Jurkat, Clone E6-1 (cell line): ENCODE measurements at places on chromosomes 13 and 19.

GRCh38 chr13:72507416-72508199 lies 219.8 kb downstream of the MZT1 start:
- no peak for DNase-seq

- DNase-seq: no peak
Observed at GRCh38 chr13:35711909-35712308, 235.4 kb upstream of the MAB21L1 start.

DNA sequence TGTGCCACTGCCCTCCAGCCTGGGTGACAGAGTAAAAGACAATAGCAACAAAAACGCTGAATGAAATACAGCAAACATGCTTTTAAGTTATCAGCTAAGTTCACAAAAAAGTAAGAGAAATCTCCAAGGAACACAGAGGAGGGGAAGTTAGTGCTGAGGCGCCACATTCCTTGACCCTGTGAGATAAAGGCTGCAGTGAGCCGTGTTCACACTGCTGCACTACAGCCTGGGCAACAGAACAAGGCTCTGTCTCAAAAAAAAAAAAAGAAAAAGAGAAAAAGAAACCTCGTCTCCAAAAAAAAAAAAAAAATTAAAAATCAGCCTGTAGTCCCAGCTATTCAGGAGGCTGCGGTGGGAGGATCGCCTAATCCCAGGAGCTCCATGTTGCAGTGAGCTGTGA lies 16.3 kb upstream of the DOCK6 start:
- DNase-seq: no peak

DNA sequence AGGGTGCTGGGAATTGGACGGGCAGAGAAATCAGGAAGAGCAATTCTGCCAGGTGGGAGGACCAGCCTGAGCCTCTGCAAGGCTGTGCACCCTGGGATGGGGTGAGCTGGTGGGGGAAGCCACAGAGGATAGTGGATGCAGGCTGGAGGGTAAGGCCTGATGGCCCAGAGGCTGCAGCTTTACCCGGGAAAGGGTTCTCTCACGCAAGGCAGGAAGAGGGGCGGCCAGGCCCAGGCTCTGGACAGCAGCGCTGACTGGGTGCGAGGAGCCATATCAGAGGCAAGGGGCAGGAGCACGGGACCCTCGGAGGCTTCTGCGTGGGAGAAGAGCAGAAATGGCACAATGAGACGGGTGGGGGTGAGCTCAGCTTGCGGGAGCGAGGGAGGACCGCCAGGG lies 104.6 kb downstream of the SOX1 start:
- DNase-seq: no peak

GRCh38 chr13:33686772-33687480 lies 131.0 kb upstream of the RFC3 start:
- DNase-seq: no peak

GRCh38 chr13:27132538-27132937 lies 39.1 kb downstream of the USP12 start:
- DNase-seq: no peak

GRCh38 chr13:37510441-37510840 lies 88.1 kb downstream of the POSTN start:
- no peak for DNase-seq

- no peak for DNase-seq
Observed at GRCh38 chr13:62278271-62278670, 862.6 kb upstream of the PCDH20 start.

DNA sequence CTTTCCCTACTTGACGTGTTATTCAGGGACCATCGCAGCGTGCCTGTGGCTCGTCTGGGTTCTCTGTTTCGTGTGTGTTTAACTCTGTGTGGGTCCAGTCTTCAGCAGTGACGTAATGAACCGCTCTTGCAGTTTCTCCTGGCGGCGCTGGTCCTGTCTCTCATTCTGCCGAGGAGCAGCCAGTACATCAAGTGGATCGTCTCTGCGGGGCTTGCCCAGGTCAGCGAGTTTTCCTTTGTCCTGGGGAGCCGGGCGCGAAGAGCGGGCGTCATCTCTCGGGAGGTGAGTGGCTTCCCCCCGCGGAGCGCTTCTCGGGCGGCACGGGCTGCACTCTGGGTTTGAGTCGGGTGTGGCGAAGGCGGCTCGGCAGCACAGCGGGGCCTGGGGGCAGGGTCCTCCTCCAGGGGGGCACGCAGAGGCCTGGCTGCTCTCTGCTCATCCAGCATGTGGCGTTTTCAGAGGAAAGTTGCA lies 36.3 kb upstream of the TFDP1 start:
- no peak for DNase-seq

GRCh38 chr13:19158006-19158405 lies 23.6 kb downstream of the TUBA3C start:
- DNase-seq: no peak

GRCh38 chr13:109989155-109989554 lies 202.8 kb upstream of the IRS2 start:
- DNase-seq: no peak

GRCh38 chr13:31862828-31863227 lies 123.5 kb downstream of the RXFP2 start:
- DNase-seq: no peak

GRCh38 chr13:65460136-65460535 lies 1770.0 kb downstream of the PCDH9 start:
- DNase-seq: no peak

DNA sequence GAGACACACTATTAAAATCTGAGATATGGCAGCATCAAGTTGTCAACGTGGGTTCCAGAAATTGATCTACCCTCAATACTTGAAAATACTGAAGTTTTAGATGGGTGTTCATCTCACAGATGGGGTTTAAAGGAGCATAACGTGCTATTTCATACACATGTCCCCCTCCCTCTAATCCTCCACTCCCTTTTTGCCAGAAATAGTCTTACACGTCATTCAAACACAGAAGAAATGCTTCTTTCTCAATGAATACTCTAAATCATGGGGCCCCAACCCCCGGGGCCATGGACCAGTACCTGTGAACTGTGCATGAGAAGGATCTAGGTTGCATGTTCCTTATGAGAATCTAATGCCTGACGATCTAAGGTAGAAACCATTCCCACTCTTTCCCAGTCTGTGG lies 19.6 kb downstream of the KLF12 start:
- no peak for DNase-seq

GRCh38 chr13:79660361-79660760 lies 179.4 kb downstream of the NDFIP2 start:
- DNase-seq: no peak

DNA sequence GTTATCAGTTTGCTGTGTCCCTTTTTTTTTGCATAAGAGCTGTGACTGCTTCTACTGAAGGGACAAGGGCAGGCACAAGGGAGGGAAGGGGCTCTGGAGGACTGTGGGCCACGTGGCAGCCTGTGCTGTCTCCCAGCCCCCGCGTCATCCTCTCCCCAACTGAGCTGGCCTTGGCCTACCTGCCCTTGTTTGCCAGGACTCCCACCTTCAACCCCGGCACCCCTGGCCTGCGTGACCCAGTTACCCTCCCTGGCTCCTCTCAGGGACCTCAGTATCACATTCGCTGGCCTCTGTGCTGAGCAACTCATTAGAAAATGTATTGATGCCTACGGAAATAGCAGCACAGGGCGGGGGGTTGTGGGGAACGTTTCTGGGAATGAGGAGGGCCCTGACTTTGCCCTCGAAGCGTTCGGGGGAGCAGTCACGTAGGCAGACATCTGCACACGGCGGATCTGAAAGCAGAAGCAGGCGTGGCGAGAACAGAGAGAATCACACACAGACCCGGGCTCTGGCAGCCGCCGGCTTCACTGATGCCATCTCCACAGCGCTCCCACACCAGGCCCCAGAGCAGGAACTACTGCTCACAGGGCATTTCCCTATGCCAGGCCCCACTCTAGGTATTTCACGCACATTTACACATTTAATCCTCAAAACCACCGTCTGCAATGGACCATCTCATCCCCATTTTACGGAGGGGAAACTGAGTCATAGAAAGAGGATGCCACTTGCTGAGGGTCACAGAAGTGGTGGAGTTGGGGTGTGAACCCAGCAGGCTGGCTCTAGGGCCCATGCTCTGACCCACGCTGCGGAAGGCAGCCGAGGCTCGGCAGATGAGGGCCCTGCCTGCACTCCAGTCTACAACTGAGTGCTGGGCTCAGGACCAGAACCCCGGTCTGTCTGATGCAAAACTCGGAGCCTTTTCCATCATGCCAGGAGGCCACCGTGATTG lies 5.7 kb upstream of the ATF5 start:
- DNase-seq: no peak

- DNase-seq: no peak
Observed at GRCh38 chr19:3403489-3404323, 37.3 kb downstream of the NFIC start.

- DNase-seq: no peak
Observed at GRCh38 chr13:98693756-98694155, 58.7 kb downstream of the SLC15A1 start.

DNA sequence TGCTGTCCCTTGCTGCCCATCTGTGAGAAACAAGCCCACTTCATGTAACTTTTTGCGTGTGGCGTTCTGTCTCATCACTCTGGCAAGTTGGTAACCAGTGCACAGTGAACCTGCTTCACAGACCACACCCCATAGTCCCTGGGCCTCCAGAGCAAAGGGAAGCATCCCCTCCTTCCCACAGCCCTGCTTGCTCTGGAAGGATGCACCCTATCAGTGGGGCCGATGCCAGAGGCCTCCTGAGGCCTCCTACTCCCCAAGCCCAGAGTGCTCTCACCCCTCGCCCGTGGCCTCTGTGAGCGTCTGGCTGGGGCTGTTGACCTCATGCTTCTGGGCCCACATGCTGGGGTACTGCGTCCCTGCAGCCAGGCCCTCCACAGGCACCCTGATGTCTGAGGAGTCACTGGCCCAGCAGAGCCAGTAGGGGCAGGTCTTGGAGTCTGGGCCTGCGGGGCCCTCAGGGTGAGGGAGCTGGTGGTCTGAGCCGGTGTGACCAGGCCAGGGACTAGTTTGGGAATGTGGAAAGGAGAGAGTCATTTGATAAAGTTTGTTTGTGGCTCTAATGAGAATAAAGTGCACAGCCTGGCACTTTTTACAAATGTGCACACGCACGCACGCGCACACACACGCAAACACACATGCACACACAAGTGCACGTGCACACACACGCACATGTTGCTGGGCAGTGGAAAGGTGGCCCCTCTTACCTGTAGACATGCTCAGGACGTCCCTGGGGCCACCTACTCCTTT lies 5.1 kb downstream of the TMEM86B start:
- no peak for DNase-seq

DNA sequence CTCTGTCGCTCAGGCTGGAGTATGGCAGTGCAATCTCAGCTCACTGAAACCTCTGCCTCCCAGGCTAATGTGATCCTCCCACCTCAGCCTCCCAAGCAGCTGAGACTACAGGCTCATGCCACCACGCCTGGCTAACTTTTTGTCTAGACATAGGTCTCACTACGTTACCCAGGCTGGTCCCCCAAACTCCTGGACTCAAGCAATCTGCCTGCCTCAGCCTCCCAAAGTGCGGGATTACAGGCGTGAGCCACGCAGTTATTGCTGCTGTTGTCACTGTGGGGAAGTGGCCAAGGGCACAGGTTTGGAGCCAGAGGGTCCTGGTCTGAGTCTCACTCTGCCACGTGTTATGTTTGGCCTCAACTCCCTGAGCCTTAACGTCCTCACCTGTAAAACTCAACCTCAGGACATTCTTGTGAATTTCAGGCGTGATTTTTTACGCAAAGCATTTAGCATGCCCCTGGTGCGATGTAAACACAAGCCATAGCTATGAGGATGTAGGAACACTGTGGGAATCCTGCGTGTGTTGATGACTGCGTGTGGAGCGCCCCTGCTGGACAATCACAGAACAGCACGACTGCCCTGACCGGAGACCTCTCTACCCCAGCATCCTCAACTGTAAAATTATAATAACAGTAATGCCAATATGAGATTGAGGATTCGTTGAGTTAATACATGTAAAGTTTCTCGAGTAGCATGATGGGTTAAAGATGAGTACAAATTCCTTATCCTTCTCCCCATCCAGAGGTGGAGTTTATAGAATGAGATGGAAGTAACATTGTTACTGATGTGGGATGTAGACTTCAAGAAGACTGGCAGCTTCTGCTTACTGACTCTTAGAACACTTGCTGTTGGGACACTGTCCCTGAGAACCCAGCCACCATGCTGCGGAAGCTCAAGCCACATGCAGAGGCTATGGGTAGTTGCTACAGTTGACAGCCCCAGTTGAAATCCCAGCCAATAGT lies 41.8 kb upstream of the PNMA8B start:
- DNase-seq: no peak

GRCh38 chr19:55345818-55346724 lies 6.4 kb downstream of the KMT5C start:
- DNase-seq: no peak
